Nephron progenitor cell (in vitro differentiated cells): ENCODE measurements at places on chromosomes 7 and 10.
A peak's percentile ranks its signal among the peaks of the same experiment; 100 is the strongest.

GRCh38 chr10:107081644-107082043 lies 82.9 kb downstream of the SORCS1 start:
- DNase-seq, result no peak

- DNase-seq, result no peak
These were observed 628.4 kb downstream of the PARD3 start for GRCh38 chr10:34186745-34187144.

GRCh38 chr10:26728957-26729356 lies 31.5 kb downstream of the PDSS1 start:
- no peak for DNase-seq

GRCh38 chr7:30752979-30753378 lies 1.0 kb downstream of the INMT start:
- DNase-seq, result no peak

GRCh38 chr10:8576911-8577310 lies 522.4 kb downstream of the GATA3 start:
- no peak for DNase-seq

DNA sequence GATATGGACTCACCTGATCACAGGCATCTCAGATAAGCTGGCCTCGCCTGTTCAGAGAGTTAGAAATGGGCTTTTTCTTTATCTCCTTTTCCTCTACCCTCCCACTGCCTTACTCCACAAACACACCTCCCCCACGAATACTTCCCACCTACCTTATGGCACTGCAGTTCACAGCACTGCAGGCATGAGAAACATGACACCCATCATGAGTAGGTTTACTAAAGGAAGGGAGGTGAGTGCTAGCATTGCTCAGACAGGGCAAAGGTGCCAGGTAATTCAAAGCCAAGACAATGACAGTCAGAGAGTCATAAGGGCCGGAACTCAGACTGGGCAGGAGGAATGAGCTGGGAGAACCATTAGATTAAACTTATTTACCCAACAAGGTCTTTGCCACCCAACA lies 220.6 kb downstream of the FAM107B start:
- DNase-seq, result no peak

DNA sequence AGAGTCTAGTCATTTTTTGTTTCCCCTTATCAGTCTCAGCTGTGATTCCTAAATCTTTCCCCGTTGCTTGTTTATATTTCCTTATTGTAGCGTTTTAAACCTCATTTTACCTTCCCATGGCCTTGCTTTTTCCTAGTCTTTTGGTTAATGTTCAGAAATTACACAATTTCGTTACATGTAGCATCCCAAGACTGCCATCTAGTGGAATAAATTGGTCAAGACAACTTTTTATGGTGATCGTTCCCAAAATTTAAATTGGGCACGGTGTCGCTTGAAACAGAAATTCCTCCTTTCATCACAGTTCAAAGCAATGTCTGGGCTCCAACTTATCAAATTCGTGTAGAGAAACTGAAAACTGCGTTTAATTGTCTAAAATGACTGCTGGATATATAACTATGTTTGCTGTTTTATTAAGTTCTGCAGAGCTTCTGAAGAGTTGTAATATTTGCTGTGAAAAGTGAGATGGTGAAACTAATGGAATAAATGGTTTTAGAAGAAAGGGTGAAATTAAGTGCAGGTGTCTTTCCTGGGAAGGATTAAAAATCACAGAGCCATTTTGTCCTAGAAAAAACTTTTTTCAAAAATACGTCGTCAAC lies 370.2 kb downstream of the PHF14 start:
- DNase-seq, result peak; percentile 10

- DNase-seq, result no peak
These were observed 74.7 kb upstream of the ITGB1 start for GRCh38 chr10:33032654-33033151.

DNA sequence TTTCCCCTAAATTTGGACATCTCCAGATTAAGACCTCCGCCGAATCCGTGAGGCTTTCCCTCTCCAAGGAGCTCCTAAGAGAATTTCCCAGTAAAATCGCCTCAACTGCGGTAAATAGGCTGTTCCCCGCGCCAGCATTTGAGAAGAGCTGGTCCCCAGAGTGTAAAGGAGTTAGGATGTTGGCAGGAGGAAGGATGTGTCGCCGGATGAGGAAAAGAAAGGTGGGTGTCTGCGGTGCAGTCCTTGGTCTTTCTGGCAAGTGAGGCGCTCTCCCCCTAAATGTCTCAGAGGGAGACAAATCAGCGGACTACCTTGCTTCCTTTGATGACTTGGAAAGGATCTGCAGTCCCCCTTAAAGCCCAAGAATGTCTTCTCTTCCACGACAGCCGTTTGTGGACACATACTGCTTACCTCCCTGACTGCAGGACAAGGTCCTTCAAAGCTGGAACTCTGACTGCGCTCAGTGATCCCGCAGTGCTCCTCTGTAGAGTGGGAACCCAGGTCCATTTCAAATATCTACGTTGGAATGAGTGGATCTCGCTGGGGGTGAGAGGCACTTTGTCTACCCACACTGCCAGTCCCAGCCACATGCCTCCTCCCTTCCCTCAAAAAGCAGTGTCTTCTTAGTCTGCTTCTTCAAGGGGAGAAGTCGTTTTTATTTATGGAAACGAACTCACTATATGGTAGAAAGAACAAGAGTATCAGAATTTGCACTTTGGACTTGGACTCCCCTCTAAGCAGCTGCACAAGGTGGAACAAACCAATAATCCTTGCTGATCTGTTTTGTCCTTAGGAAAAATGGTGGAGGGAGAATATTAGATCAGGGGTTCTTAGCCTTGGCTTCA lies 1.1 kb upstream of the DLG5 start:
- peak; percentile 12 for DNase-seq

DNA sequence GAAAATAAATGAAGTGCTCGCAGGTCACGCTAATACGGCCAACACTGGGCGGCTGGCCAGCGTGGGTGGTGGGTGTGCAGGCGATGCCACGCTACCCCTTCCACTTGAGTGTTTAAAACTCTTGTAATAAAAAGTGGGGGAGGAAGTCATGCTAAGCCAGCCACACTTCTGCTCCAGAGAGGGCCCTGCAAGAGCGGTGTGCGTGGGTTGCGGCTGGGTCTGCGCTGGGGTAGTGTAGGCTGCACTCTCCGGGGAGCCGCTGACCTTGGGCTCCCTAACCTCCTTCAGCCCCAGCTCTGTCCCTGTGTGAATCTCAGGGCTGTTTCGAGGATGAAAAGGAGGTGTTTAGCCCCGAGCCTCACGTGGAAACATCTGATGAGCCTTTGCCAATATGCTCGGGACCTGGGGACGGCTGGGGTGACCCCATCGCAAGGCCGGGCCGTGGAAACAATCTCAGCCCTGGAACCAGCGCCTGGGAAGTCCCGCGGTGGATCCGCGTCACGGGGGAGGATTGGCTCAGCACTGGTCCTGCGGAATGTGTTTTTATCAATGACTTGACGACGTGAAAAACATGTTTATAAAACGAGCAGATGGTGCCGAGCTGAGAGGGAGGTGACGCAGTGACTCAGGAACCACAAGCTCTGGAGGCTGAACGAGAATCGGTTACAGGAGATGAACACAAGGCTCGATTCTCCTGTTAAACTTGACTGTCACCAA lies 278.5 kb downstream of the DNAJB6 start:
- DNase-seq, result no peak

DNA sequence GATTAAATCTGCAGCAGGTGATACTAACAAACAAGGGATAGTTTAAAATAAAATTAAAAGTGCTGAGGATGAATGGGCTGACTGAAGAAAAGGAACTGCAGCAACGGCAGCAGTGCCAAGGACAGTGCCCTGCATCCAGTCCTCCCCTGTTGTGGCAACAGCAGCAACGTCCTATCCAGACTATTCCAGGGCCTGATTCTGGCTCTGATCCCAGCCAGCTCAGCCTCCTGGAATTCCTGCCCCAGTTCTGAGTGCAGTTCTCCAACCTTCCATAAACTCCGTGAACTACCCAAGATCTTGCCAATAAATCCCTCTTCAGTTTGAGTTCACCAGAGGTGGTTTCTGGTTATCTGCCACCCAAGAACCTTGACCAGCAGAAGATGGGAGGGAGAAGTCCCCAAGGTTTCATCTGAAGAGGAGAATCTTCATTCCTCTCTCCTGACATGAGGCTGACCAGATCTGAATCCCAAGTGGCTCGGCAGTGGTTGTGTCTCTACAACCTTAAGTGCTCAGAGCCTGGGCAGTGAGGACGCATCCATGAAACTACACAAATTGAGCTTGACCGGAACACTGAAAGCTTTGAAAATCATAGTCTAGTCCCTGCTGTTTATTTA lies 115.8 kb downstream of the SORBS1 start:
- DNase-seq, result no peak

GRCh38 chr10:93701866-93702209 lies 554 bp downstream of the FRA10AC1 start:
- DNase-seq, result peak; percentile 13

- DNase-seq, result no peak
These were observed 2.5 kb upstream of the ETV1 start for GRCh38 chr7:13991791-13992595.

DNA sequence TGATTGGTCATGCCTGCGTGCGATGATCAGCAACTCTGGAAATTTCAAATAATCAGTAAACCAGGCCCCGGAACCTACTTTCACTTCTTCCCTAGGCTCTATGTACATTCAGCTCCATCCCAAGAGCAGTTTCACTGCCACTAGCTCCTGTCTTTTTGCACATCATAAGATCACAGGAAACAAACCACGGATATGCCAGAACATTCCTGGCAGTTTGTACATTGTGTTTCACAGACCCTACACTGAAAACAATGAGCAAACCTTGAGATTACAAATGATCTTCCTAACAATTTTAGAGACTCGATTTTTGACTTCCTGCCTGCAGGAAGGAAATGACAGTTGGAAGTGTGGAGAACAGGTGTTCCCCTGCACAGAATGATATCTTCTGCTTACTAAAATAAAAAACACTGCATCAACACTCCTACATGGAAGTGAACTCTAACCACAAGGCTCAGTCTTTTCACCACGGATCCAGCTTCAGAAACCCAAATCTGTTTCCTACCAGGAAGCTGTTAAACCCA lies 7.6 kb upstream of the TMEM236 start:
- DNase-seq, result no peak

DNA sequence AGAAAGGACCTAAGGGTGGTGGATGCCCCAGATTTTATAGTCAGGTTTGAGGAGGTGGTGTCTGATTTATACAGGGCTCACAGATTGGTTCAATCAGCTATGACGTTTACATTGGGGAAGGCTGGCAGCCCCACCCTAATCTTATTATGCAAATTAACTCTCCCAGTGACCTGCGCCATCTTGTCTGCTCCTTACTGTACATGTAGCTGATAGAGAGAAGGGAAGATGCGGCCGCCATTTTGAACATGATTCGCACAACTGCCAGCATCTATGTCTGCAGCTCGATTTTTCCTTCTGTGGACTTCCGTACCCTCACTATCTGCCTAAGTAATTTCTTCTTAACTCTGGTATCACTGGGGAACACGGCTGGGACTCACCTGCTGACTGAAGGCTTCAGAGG lies 619.0 kb upstream of the DPP6 start:
- DNase-seq, result no peak

DNA sequence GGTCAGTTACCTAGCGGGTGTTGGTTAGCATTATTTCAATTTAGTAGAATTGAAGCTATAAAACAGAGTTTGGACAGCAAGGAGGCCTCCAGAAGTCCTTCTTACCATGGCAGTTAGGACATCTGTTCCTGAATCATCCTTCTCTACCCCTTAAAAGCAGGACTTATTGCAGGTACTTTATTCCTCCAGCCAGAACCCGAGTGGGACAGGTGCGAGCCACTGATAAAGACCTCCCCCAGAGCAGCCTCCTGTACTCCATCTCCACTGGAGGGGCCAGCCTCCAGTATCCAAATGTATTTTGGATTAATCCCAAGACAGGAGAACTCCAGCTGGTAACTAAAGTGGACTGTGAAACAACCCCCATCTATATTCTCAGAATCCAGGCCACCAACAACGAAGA lies 54.6 kb downstream of the CDHR3 start:
- no peak for DNase-seq
